ENCODE measurements at places on chromosomes 1 and 21.

- DNase-seq: no peak
These were observed 31.8 kb upstream of the ENO1 start for GRCh38 chr1:8910331-8910730.

- DNase-seq: no peak
These were observed 23.4 kb upstream of the ARF1 start for GRCh38 chr1:228058949-228059633.

DNA sequence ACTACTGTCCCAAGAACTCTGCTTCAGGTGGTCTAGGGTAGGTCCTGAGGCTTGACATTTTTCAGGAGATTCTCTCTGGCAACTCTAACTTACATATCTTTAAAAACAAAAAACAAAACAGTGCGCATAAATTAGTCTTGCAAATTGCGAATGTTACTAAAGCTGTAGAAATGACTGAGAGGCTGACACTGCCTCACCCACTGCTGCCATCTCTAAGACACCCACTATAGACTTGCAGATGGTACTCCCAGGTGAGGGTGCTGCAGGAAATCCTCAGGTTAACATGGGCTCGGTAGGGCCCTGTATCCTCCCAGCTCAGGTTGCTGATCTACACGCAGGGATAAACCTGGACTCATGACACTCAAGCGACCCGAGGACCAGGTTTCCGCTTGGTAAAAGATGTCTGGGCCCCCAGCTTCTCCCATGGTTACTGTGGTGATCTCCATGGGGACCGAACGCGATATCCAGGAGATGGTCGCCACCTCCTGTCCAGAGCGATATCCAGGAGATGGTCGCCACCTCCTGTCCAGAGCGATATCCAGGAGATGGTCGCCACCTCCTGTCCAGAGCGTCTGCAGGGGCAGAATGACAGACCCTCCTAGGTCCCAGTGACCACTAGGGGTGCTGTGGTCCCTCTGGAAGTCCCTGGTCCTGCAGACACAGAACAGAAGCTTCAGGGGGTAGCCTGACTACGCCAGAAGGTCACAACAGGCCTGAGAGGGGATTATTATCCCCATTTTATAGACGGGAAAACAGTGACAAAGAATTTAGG lies 16.2 kb upstream of the LY9 start:
- no peak for DNase-seq

- DNase-seq: no peak
These were observed 121.0 kb downstream of the TMEM53 start for GRCh38 chr1:44553127-44553758.

- DNase-seq: no peak
These were observed 93.0 kb upstream of the GRIK3 start for GRCh38 chr1:37127254-37127748.

DNA sequence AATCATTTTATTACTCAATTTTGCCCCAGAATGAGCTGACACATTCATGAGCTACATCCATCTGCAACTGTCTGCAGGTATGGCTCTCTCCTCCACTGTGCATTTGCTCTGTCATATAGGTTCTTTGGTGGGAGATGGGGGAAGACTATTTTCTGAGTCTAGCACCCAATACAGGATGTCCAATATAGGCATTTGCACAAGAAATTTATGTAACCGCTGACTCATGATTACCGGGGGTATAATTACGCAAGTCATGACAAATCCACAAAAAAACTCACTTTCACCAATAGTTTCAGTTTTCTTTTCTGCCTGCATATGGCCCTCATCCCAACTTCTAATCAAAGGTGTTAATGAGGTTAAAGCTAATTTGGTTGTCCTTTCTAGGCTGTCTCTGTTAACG lies 17.5 kb upstream of the VSIG8 start:
- DNase-seq: no peak

DNA sequence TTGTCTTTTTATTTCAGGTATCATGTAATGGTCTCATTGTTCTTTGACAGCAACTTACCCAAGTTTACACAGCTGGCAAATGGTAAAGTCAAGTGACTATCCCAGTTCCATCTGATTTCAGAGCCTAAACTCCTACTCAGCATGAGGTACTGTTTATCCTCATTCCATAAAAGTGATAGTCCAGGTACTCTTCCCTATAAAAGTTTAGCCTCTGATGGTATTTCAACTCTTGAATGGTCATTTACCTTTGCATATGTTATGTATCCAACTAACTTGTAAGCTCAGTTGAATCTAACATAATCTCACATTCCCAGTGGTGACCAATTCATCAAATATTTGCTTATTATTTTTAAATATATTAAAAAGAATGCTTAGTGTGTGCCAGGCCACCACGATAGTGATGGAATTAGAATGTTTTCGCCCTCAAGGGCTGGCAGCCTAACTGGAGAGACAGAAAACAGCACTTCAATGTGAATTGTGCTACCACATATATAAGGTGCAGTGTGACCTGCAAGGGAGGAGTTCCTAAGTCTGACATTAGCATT lies 307.1 kb downstream of the CTH start:
- no peak for DNase-seq

DNA sequence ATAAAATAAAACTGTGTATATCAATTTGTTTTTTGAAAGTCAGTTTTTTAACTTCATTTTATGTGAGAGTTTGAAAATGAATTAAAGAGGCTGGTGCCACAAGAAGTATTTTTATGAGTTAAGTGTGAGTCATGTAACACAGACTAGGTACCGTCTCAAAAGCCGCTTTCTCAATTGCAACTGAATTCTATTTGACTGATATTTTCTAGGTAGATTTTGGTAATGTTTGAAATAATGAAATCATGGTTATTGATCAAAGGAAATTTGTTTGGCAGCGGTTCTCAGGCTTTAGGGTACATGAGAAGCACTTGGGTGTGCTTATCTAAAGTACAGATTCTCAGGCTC lies 4.6 kb downstream of the SNX27 start:
- no peak for DNase-seq

GRCh38 chr1:230074762-230075161 lies 7.7 kb downstream of the GALNT2 start:
- DNase-seq: no peak

DNA sequence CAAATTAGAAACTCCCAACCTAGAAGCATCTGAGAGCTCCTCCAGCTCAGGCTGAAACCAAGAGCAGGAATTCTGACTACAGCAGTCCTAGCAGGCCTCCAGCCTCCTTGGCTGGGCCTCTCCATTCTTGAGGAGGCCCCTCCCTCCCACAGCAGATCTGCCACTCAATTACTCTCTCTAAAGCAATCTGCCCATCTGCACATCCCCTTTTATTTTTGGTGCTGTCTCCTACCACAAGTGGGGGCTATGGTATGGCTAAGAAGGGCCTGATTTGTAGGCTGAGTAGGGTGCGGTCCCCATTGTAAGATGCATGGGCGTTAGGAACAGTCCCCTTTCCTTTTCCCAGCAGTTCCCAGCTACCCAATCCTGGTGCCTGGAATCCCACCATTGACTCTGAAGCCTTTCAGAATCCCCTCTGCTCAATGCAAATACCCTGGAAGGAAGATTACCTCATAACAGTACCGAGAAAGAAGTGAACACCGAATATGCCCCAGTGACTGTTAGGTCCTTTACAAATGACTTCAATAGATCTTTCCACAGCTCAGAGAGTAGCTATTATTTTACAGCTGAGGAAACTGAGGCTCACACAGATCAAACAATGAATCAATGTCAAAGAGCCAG lies 11.6 kb upstream of the TTC39A start:
- DNase-seq: no peak

GRCh38 chr1:29860056-29860455 lies 623.7 kb downstream of the PTPRU start:
- no peak for DNase-seq

GRCh38 chr1:39833121-39833520 lies 44.5 kb upstream of the BMP8B start:
- no peak for DNase-seq

- no peak for DNase-seq
These were observed 92.1 kb upstream of the POU3F1 start for GRCh38 chr1:38138498-38139233.

DNA sequence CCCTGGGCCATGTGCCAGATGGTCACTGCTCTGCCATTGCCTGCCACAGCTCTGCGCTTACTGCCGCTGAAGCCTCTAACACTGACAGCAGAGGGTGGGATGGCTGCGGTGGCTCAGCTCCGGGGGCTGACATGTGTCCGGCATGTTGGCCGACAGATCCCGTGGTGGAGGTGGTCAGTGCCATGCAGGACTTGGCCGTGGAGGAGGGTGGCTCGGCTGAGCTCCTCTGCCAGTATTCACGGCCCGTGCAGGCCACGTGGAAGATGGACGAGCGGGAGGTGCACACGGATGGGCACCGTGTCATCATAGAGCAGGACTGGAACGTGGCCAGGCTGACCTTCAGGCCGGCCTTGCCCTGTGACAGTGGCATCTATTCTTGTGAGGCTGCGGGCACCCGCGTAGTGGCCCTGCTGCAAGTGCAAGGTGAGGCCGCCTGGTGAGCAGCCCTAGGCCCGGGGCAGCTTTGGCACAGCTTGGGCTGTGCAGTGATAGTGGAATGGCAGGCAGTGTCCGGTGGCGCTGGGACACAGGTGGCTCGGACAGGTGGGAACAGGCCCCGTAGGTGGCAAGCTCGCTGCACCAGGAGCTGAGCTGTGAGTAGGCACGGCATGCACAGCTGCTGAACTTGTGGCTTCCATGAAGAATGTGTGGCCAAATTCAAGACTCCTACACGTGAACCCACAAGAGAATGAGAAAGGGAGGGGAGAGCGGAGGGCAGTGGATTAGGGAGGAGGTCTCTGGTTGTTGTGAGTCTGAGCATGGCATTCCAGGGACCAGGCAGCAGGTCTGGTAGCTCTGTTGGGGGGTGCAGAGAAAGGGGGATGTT lies 91.8 kb downstream of the TRIM11 start:
- DNase-seq: no peak

DNA sequence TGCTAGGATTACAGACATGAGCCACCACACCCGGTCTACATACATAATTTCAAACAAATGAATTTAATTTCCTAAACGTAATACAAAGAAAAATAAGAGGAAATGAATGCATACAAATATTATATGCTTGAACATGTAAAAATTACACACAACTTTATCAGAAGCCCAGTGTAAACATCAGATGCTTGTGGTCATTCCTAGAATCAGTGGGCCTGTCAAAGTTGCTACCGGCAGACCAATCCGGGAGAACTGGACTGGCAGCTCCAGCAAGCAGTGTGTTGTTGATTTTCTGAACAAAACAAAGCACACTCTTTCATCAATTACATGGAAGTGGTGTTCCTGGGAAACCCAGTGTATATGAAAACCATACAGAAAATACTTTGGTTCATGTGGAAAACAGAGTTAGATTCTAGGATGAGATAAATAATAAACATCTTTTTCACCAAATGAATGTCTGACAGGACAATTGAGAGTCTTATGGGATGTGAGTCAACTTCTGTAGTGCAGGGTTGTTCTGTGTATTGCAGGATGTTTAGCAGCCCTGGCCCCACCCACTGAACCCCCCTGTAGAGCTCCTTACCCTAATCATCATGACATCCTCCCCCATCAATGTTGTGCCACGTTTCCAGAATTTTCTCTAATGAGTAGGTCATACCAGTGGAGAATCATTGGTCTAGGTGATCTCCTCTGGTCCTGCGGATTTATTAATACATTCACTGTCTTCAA lies 33.8 kb downstream of the MFSD2A start:
- DNase-seq: no peak

DNA sequence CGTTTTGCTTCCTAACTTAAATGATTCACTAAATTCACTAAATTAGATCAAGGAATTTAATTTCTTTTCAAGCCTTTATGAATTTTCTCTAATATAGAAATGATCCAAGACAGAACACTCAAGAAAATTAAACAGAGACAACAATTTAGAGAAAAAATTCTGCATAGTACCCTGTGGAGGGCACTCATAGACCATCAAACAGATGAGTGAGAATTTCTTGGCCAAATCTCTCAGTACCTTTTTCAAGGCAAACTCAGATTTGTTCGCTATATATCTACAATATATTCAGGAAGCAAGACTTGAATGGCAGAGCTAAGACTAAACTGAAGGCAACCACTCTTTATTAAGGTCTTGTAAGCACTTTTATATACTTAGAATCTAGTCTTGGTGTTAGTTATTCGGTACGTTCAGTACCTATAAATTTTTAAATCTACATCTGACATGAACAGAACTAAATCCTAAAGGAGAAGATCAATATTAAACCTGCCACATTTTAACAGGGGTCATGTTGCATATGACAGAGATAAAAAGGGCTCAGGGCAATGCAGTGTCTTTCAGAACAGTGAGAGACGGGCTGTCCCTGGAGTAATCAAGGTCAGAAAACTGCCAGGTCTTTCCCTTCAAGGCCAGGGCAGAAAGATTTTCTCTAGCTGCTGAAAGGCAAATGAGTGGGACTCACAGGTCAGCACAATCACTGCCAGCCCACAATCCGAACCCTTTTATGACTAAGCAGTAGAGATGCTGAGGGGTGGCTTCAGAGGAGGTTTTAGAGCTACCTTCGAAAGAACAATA lies 118.8 kb upstream of the TMPRSS15 start:
- no peak for DNase-seq

DNA sequence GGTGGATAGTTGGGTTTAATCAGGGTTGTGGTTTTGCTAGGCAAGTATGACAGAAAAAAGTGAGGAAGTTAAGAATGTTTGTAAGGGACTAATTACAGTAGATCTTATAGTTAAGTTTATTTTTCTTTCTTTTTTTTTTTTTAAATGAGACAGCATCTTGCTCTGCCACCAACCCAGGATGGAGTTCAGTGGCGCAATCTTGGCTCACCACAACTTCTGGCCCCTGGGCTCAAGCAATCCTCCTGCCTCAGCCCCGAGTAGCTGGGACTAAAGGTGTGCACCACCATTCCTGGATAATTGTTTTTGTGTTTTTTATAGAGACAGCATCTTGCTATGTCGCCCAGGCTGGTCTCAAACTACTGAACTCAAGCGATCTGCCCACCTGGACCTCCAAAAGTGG lies 41.7 kb downstream of the EYA3 start:
- DNase-seq: no peak

DNA sequence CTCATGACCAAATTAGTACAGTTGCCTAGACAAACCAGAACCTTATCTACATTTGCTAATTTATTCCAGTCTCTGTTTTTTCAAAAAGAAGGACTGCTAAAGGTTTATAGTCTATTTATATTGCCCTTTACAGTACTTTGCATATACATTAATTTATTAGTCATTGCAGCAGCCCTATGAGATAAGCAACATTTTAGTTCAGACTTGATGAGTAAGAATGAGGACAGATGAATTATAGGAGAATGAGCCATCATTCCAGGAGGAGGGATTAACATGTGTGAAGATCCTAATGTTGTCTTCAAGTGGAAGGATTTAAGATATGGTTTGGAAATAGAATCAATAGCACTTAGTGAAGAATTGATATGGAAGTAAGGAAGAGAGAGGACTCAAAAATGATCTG lies 152.4 kb downstream of the KCTD3 start:
- DNase-seq: no peak

Measured in NCI-H1048 (cell line).